ENCODE measurements at places on chromosomes 6 and 20.

DNA sequence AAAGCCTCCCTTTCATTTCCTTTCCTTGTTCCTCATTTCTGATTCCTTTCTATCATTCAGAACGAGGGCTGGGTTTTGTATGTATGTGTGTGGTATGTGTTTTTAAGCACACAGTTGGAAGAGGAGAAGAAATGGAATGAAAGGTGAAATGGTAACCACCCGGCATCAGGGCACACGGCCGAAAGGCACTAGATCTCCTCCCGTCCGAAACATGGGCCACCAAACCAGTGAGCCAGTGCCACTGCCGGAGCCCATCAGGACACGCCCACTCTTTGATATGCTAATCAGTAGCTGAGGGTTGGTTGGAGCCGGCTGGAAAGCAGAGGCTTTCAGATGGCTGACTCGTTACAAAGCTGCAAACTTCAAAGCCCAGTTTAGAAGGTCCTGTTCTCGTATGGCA lies 228.6 kb upstream of the JARID2 start:
- no peak for DNase-seq

DNA sequence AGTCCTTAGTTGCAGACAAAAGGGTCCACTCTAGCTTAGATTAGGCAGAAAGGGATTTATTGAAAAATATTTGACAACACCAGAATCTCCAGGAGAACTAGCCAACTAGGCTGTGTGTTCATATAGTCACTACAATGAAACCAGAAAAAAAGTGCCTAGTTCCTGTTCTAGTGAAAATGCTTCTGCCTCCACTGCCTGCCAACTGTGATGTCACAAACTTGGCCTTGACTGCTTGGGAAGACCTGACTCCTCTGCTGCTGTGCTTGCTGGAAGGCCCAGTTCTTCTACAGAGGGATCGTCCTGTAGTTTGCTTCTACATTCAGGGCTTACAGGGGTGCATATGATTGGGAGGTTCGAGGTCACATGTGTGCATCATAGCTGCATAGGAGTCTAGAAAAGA lies 40.3 kb upstream of the XRN2 start:
- DNase-seq, result no peak

DNA sequence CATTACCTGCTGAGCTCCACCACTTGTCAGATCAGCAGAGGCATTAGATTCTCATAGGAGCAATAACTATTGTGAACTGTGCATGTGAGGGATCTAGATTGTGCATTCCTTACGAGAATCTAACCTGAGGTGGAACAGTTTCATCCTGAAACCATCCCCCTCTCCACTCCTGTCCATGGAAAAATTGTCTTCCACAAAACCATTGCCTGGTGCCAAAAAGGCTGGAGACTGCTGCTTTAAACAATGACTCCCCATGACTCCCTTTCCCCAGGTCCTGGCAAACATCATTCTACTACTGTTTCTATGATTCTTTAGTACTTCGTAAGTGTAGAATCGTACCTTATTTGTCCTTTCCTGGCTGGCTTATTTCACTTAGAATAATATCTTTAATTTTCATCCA lies 9.7 kb upstream of the DYNLRB1 start:
- DNase-seq, result no peak

- no peak for DNase-seq
These were observed 232.1 kb downstream of the PLCB1 start for GRCh38 chr20:8363970-8364733.

GRCh38 chr20:19783966-19784401 lies 25.9 kb downstream of the RIN2 start:
- no peak for DNase-seq

GRCh38 chr6:30171677-30172471 lies 8.5 kb downstream of the TRIM15 start:
- no peak for DNase-seq

DNA sequence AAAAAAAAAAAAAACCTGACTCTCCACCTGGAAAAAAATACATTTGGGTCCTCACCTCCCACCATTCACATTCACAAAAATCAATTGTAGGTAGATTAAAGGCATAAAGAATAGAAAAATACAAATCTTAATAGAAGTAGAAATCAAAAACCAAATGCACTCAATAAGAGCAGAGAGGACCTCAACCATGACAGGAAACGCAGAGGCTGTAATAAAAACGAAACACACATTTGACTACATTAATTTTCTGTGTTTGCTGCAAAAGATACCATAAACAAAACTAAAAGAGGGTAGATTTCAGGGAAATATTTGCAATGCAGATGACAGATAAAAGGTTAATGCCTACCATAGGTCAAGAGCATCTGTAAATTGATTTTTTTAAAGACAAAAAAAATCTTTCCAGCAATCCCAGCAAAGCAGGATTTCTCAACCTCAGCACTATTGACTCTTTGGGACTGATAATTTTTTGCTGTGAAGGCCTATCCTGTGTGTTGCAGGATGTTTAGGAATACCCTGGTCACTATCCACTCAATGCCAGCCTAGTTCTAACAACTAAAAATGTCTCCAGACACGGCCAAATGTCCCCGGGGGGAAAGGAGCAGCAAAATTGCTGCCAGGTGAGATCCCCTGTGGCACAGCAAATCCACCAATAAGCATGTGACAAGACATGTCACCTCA lies 9.1 kb downstream of the ETV7 start:
- no peak for DNase-seq

DNA sequence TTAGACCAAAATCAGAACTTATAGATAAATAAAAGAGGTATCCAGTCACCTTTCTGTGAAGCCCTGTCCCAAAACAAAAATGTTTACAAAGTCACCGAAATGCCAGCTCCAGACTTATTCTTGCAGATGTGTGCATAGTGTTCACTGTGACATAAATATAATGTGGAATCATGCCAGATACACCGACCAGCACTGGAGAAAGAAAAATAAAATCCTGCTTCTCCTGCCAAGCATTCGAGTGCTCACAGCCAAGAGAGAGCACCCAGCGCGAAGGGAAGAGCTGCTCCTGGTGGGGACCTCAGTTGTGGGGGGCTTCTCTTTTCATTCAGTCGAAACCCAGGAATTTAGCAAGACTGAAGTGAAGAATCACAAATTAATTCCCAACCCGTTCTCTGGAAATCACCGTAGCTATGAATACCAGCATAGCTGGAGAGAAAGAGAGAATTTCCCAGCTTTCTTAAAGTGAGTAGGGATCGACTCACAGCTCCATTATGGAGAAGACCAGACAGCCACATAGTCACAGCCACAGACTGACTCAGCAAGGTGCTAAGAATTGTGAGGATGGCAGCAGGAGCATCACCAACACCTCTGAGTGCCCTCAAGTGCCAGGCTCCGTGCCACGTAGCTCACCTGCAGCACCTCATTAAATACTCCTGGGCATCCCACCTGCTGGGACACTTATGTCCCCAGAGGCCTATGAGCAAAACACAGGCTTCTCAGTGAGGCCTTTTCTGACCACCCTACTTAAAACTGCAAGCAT lies 33.2 kb downstream of the BFSP1 start:
- no peak for DNase-seq

DNA sequence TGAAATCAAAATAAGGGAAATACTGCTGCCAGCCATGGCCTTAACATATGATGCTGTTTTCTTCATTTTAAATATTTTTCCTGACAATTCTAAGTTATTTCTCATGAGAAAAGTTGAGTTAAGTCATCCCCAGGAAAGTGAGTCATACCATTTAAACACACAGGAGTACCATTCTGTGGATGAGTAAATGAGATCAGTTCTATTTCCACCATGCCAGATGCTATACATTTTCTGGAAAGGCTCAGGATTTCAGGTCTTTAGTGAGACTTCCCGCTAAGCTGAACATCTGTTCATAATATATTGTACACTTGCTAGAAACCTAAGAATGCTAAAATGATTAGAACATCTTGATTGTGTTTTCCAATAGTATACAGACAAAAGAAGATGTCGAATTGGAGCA lies 256.2 kb upstream of the MANEA start:
- DNase-seq, result no peak

DNA sequence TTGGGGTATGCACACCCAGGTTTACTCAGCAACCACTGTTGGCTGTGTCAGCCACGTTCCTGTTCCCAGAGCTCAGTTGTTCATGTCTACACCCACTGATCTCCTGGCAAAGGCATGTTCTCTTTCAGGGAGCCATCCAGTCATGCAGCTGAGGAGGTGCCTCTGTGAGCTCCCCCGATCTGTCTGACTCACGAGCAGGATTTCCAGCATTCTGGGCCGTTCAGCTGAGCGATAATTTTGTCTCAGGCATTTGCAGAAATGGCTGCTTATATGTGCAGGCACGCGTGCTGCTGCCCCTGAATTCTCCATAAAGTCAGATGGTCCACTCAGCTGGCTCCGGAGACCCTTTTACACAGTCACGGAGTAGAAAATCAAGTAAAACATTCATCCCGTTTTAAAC lies 78.4 kb upstream of the IYD start:
- DNase-seq, result no peak

- no peak for DNase-seq
These were observed 48.5 kb downstream of the LIN28B start for GRCh38 chr6:105005451-105005850.
